ENCODE measurements at places on chromosomes 3 and 15.
A peak's percentile ranks its signal among the peaks of the same experiment; 100 is the strongest.

DNA sequence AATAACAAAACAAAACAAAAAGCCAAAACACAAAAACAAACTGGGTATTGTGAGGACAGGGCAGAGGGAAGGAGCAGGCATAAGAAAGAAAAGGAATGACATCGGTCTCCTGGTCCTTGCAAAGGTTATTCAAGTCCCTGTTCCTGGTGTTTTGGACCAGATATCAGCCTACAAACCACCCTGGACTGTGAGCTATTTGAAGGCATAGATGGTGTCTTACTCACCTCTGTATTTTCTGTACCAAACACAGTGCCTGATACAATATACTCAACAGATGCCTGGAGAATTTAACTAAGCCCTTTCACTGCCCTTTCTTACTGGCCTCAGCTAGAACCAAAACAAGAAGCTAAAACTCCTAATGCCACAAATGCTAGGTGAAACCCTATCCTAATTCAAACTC lies 197.0 kb downstream of the TIGIT start:
- no peak for DNase-seq

DNA sequence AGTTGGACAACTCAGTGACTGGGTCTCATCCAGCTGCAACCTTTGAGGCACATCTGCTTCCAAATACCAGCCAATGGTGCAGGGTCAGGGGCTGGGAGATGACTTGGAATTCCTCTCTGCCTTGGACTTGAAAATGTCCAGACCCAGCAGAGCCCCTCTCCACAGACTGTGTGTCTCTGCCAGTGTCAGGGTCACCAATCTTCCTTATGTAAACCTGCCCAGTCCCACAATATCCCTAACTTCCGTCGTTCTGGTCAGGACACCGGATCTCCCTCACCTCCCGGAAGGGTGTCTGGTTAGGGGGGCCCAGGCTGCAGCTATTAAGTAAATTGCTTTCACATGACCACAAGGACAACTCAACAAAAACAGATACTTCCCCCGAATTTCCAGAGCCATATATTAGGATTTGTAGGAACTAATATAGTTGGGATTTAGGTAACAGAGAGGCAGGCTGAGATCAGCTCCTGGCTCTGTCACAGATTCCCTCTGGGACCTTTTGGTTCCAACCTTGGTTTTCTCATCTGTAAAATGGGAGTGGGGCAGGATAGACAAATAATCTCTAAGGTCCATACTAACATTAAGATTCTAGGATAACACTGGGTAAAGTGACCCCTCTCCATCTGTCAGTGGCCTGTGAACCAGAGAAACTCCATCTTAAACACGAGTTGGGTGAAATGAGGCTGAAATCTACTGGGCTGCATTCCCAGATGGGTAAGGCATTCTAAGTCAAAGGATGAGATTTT lies 30.8 kb downstream of the IGDCC3 start:
- no peak for DNase-seq

- DNase-seq, result no peak
Observed at GRCh38 chr3:100098784-100099070, 15.6 kb downstream of the FILIP1L start.

GRCh38 chr3:69013253-69014021 lies at the start of gene EOGT:
Gene EOGT, minus strand, starts transcription at chr3:69013684. Its CDS starts 3,838 bp downstream, at chr3:69009846.
- peak; percentile 72 for DNase-seq

GRCh38 chr15:40957041-40957555 lies 3.8 kb downstream of the CHAC1 start:
- no peak for DNase-seq
